ENCODE measurements at places on chromosomes 3 and 15. TPM values are rescaled to one million over a fixed set of nuclear protein-coding genes. Genes with fewer than 3 reads are reported as not detected.

The DLL4 gene
- polyA plus RNA-seq = 1.5 TPM

The DUOX2 gene
- 21.1 TPM for polyA plus RNA-seq

The TGM4 gene
- polyA plus RNA-seq = not detected

The RNF123 gene
- polyA plus RNA-seq = 22.0 TPM

The HCN4 gene
- polyA plus RNA-seq = 0.03 TPM

The MKRN2OS gene
- 4.9 TPM for polyA plus RNA-seq

The ZXDC gene
- 6.1 TPM for polyA plus RNA-seq

The SPSB4 gene
- not detected for polyA plus RNA-seq

The CP gene
- 15.4 TPM for polyA plus RNA-seq

The ZCWPW2 gene
- 0.62 TPM for polyA plus RNA-seq

The HESX1 gene
- polyA plus RNA-seq = 1.00 TPM

The FAM3D gene
- 11.9 TPM for polyA plus RNA-seq

The RTF1 gene
- 13.4 TPM for polyA plus RNA-seq

The CPEB1 gene
- 1.7 TPM for polyA plus RNA-seq

The HPS3 gene
- 9.5 TPM for polyA plus RNA-seq

The PRR20G gene
- not detected for polyA plus RNA-seq

The CCDC13 gene
- polyA plus RNA-seq = 0.53 TPM

The CSPG4 gene
- polyA plus RNA-seq = 15.5 TPM

The CCNB2 gene
- polyA plus RNA-seq = 12.1 TPM

The FBLN2 gene
- polyA plus RNA-seq = 1.8 TPM

The SEC62 gene
- 38.1 TPM for polyA plus RNA-seq

The FHIT gene
- 6.6 TPM for polyA plus RNA-seq

The NANOGP8 gene
- not detected for polyA plus RNA-seq
